ENCODE measurements at places on chromosomes 2 and 18.
A peak's percentile ranks its signal among the peaks of the same experiment; 100 is the strongest.

GRCh38 chr2:198293281-198293680 lies 488.9 kb downstream of the PLCL1 start:
- DNase-seq = no peak

DNA sequence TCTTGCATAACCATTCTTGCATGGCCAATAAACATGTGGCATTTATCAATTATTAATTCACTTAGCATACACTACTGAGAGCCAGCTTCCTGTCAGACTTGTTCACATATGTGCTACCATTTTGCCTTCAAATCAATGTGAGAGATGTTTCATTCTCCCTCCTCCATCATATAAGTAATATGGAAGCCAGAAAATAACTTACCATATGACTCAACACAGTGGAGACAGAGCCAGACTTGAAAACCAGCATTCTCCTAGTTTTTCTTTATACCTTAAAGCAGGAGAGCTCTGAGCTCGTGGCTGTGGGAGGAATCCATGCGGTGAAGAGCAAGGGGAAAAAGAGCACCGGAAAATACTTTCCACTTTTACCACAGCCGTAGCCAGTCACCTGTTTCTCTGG lies 215.0 kb upstream of the LRATD1 start:
- DNase-seq = no peak

DNA sequence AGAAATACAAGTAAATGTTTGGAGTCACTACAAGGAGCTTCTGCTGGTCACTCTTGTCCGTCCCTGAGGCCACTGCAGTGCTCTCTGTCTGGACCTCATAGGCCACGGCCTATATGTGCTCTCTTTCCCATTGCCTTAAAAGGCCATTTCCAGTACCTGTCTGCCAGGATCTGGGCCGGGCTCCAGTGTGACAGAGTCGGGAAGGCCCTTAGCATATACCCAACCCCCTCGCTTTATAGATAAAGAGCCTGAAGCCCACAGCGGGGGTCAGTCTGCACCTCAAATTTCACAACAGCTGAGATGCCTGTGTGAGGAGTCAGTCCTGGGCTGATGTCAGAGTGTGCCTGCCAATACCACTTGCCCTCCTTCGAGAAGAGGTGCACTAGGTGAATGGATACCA lies 39.9 kb downstream of the ADD2 start:
- no peak for DNase-seq

DNA sequence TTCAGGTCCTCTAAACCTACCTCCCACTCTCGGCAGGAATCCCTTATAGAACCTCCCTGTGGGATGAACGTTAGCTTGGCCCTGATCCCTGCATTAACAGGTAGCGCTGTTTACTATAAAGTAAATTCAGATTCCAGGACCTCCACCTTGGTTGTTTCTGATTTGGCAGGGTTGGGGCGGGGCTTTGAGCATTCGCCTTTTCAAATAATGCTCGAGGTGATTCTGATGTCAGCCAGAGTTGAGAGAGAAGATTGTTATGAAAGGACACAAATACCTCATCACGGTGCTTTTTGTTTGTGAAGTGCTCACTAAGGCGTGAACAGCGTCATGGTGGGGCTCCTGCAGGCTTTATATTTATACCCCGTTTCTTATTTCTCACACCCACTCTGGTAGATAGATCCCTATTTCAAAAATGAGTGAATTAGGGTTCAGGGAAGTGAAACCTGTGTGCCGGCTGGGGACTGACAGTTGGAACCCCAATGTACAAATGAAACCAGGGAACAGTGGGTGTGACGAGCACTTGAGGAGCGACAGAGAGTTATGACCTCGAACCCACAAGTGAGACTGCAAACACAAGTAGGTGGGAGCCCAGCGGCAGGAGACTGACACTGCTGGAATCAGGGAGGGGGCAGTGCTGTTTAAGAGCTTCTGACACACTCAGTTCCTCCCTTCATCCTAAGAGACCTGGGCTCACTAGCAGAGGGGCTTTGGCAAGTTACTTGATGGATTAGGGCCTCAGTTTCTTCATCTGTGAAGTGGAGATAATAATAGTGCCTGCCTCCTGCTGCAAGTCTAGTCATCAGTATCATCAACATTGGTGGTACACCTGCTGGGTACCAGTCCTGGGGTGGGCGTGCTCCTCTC lies 14.2 kb upstream of the CXCR4 start:
- DNase-seq = peak; percentile 81

- DNase-seq = no peak
Observed at GRCh38 chr2:48954935-48955334, 199.4 kb downstream of the FSHR start.

DNA sequence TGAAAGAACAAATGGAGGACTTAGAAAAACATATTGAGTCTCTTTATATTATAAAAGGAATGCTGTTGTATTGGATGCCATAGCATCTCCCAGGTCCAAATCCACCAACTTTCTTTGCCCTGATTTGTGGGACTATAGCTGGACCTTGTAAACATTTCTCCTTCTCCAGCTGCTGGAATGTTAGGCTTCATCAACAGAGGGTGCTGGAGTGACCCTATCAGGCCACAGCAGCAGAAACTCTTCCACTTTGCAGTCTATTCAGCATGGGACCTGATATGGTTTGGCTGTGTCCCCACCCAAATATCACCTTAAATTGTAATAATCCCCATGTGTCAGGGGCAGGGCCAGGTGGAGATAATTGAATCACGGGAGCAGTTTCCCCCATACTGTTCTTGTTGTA lies 138.4 kb upstream of the ARL4C start:
- DNase-seq = no peak
